ENCODE measurements at places on chromosomes 13 and 19.

DNA sequence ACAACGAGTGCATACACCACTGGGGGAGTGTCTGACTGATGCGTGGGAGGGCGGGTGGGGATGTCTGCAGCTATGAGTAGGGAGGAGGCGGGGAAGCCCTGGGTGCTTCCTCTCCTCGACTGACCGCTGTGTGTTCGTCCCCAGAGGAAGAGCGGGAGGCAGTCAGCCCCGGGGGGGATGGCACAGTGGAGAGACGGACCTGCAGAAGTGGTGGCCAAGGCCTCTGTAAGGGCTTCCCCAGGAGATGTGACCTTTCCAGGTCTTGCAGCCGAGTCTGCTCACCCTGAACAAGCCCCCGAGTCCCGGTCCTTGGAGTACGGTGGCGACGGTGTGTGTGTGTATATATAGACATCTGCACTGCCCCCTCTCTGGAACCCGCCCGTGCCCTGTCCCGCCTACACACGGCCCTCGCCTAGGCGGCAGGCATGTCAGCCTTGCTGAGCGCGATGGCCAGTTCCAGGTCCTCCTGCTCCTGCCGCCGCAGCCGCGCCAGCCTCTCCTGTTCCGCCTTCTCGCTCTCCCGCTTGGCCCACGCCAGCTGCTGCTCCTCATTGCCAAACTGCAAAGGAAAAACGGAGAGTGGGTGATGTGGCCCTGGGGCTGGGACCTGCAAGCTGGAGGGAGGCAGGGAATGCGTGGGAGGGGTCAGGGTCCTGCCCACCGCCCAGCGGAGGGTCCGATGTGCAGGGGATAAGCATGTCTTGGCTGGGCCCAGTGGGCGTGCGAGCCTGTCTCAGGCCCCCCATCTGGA is 30.8 kb downstream of the KLF2 start:
- DNase-seq: no peak

DNA sequence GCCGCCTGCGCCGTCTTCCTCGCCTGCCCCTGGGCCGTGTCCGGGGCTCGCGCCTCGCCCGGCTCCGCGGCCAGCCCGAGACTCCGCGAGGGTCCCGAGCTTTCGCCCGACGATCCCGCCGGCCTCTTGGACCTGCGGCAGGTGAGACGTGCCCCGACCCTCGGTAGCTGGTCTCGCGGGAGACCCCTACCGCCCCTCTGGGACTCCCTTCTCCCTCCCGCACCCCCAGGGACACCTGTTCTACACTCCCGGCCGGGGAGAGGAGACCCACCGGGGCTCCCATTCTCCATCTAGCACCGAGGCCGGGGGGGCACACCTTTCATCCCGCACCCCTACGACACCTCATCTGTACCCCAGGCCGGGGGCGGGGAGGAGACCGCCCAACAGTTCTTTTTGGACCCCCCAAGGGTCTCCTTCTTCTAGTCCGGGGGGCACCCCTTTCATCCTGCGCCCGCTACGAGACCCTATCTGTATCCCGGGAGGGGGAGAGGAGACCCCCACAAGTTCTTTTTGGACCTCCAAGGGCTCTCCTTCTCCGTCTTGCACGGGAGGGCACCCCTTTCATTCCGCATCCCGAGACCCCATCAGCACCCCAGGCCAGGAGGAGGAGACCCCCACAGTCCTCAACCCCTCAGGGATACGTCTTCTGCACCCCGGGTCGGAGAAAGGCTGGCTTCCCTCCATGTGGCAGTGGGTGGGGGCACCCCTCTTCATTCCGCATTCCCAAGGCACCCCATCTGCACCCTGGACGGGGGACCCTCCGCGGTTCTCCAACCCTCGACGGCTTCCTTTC is 533 bp downstream of the TNFSF9 start:
- DNase-seq: no peak

DNA sequence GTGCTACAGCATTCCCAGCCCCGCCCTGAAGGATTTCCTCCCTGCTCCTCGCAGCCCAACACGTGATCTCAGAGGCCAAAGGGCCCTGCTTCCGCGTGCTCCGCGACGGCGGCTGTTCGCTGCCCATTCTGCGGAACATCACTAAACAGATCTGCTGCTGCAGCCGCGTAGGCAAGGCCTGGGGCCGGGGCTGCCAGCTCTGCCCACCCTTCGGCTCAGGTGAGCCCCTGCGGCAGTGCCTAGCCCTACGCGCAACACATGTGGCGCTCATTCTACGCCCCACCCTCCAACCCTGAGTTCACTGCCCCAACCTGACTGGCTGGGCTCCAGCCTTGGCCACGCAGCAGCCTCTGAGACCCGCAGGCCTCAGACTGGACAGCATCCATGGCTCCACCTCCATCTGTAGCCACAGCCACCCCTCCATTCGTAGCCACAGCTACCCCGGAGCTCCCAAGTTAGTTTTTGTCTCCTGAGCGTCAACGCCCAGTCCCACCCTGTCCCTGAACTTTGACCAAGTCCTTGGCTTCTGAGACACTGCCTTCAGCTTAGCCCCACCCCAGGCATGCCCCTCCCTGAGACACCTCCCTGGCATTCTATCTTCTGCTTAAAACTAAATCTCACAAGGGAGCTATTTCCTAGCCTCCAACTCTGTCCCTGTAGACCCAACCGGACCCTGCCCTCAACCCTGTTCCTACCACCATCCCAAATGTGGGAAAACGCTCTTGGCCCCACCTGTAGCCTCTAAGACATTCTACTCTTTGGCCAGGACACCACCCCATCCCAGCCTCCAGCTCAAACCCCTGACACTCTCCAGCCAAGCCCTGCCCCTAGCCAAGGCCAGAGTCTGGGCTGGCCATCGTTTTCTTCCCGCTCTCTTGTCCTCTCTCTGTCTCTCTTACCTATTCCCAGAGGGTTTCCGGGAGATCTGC is 6.4 kb downstream of the LTBP4 start:
- DNase-seq: no peak

GRCh38 chr13:66657165-66657881 is 572.8 kb downstream of the PCDH9 start:
- no peak for DNase-seq

GRCh38 chr19:4352701-4353121 is 9.3 kb downstream of the MPND start:
- peak; percentile 50 for DNase-seq

- no peak for DNase-seq
Measured at GRCh38 chr13:113658836-113659235, 838 bp upstream of the ATP4B start.

DNA sequence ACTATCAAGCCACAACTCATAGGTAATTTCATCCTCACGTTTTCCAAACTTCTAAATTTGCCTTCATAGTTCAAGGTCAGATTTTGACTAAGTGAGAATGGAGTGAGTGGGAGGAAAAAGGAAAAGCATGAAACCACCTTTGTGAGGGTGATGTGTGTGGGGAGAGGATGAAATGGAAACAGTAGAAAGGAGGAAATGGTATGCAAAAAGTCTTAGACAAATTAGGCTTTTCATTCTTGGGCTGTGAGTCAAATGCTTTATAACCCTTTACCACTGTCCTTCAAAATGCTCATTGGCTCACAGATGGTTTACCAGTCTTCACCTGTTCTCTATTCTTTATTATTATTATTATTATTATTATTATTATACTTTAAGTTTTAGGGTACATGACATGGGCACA is 127.2 kb downstream of the RAP2A start:
- no peak for DNase-seq

- no peak for DNase-seq
Measured at GRCh38 chr13:114213980-114214379, 20.7 kb upstream of the CDC16 start.

GRCh38 chr13:62482351-62482750 is 1066.7 kb upstream of the PCDH20 start:
- no peak for DNase-seq

- no peak for DNase-seq
Measured at GRCh38 chr19:50344661-50345318, 15.6 kb upstream of the KCNC3 start.

- no peak for DNase-seq
Measured at GRCh38 chr13:100212904-100213553, 124.1 kb downstream of the PCCA start.

GRCh38 chr19:18156841-18157464 is 4.0 kb downstream of the PIK3R2 start:
- no peak for DNase-seq

- no peak for DNase-seq
Measured at GRCh38 chr13:100940658-100941057, 266.1 kb upstream of the TMTC4 start.

- no peak for DNase-seq
Measured at GRCh38 chr19:58498316-58499020, 13.3 kb downstream of the SLC27A5 start.

- no peak for DNase-seq
Measured at GRCh38 chr19:58581227-58582141, 8.3 kb upstream of the MZF1 start.

GRCh38 chr13:48578516-48579164 is 45.8 kb upstream of the RCBTB2 start:
- DNase-seq: no peak

DNA sequence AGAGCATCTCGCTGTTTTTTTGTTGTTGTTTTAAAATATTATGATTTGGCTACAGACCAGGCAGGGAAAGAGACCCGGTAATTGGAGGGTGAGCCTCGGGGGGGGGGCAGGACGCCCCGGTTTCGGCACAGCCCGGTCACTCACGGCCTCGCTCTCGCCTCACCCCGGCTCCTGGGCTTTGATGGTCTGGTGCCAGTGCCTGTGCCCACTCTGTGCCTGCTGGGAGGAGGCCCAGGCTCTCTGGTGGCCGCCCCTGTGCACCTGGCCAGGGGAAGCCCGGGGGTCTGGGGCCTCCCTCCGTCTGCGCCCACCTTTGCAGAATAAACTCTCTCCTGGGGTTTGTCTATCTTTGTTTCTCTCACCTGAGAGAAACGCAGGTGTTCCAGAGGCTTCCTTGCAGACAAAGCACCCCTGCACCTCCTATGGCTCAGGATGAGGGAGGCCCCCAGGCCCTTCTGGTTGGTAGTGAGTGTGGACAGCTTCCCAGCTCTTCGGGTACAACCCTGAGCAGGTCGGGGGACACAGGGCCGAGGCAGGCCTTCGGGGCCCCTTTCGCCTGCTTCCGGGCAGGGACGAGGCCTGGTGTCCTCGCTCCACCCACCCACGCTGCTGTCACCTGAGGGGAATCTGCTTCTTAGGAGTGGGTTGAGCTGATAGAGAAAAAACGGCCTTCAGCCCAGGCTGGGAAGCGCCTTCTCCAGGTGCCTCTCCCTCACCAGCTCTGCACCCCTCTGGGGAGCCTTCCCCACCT is 183.3 kb downstream of the KDM4B start:
- DNase-seq: no peak

DNA sequence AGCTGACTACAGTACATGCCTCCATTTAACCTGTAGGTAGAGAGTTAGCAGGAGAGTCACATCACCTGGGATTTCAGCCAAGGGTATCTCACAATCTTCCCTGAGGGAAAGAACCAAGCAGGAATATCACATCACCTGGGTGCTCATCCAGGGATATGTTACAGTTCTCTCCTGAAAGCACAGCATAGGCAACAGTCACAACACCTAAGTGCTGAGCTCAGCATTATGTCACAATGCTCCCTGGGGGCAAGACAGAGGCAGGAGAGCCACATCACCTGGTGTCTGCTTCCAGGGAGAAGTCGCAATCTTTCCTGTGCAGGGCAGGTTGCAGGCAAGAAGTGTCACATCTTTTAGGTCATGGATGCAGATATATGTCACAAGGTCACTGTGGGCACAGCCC is 9.4 kb upstream of the ZNF91 start:
- DNase-seq: no peak

DNA sequence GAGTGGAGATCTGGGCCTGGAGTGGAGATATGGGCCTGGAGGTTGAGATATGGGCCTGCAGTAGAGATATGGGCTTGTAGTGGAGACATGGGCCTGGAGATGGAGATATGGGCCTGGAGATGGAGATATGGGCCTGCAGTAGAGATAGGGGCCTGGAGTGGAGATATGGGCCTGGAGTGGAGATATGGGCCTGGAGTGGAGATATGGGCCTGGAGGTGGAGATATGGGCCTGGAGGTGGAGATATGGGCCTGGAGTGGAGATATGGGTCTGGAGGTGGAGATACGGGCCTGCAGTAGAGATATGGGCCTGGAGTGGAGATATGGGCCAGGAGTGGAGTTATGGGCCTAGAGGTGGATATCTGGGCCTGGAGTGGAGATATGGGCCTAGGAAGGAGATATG is 402 bp downstream of the KIR2DL3 start:
- DNase-seq: no peak

- no peak for DNase-seq
Measured at GRCh38 chr19:22144394-22144793, 52.4 kb downstream of the ZNF676 start.

- DNase-seq: no peak
Measured at GRCh38 chr19:45153339-45154063, 7.3 kb downstream of the NKPD1 start.

- DNase-seq: no peak
Measured at GRCh38 chr13:98533912-98534311, 43.0 kb downstream of the STK24 start.

DNA sequence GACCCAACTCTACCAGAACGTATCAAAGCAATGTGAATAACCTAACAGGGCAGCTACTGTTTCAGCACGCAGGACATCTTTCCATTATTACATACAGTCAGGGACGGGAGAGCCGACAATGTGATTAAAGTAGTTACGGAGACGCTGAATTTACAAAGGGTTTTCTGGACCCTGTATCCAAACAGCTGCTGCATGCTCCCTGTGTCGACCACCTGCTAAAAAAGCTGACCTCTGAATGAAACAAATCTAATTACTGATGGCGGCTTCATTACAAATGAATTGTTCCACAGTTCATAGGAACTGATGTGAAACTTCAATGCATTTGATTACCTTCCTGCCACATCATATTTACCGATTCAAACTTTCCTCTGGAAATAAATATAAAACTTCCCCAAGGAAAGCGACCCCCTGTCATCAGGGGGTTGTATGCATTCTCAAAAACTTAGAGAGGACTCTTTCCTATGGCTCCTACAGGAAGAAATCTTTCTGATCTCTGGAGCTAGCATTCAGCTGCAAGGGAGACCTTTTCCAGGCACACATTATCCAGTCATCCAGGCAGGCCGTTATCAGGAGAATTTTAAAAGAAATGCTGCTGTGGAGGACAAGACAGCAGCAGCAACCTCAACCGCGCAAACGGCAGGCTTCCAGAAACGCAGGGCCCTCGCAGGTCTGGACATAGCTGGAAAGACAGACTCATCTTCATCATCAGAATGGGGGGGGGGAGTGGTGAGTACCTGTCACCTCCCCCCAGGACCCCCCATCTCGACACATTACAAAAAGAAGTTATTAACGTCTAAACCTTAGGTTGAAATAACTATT is 3.1 kb downstream of the EFNB2 start:
- no peak for DNase-seq

- no peak for DNase-seq
Measured at GRCh38 chr13:85386424-85386823, 412.8 kb downstream of the SLITRK6 start.

DNA sequence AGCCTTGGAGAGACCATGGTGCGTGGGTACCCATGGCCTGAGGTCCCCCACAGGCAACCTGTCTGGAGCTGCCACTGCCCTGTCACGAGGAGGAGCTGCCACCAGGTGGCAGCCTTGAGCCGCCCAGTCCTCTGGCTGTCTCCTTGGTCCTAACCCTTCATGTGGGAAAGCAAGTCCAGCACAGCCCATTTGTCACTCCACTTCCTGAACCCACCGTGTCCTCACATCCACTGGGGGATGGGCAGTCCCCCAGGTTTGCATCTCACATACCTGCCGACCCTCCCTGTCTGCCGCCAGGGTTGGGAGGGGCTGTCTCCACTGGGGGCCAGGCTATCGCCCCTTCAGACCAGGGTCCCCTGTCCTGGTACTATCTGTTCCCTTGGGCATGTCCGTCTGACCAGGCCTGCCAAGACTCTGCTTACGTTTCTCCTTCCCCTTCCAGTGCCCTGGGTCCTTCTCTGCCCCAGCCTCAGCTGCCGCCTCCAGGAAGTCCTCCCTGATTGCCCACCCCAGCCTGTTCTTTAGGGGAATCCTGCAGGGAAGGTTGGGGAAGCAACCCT is 4.5 kb downstream of the FAM174C start:
- peak; percentile 24 for DNase-seq
